Mesothelial cell of epicardium (in vitro differentiated cells): ENCODE measurements at places on chromosomes 6 and 20.

- H3K27ac ChIP-seq: no peak overlapping the region
- no peaks in the 10 kb centered on the region for H3K4me1 ChIP-seq
- H3K27me3 ChIP-seq: no peaks in the 10 kb centered on the region
- no peak overlapping the region for H3K4me3 ChIP-seq
- no peak for DNase-seq
These were observed 61.4 kb upstream of the MANEA start for GRCh38 chr6:95515975-95516374.

- peaks cover 16% of the 10 kb centered on the region for H3K36me3 ChIP-seq
- H3K27me3 ChIP-seq: no peaks in the 10 kb centered on the region
- no peak overlapping the region for H3K4me3 ChIP-seq
- H3K27ac ChIP-seq: peak overlapping the region; percentile 4
These were observed 119.9 kb downstream of the SOX4 start for GRCh38 chr6:21713481-21713880.

DNA sequence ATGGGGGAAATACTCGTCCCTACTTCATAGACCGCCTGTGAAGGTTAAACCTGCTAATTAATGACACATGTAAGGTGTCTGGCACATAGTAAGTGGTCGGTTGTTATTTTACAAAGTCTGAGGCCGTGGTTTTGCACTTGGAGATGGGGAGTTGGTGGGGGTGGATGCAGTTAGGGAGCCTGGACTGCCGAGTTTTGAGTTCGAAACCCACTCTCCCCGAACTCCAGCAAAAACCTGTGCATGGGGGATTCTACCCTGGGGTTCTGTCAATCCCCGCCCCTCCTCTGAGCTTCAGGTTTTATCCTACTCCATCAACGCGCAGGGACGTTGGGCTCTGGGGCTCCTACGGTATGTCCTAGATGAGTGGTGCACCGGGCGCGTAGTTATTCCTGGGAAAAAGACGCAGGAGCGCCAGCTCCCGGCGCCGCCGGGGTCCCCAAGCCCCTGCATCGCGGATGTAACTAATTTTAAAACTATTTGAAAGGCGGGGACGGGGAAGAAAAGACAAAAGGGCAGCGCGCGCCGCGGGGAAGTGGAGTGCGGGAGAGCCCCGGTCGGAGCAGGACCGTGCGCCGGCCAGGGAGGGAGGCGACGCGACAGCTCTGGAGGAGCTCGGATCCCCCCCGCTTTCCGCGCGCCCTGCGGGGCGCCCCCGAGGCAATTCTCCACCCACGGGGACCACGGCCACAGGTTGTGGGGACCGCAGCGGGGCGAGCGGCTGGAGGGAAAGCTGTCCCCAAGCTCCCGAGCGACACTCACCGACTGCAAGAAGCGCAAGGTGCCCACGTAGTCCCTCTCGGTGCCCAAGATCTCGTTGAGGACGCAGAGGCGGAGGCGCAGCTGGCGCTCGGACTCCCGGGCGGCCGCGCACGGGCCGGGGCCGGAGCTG lies 672 bp downstream of the PREX1 start:
- H3K4me1 ChIP-seq: peaks cover 31% of the 10 kb centered on the region
- H3K27ac ChIP-seq: peak overlapping the region; percentile 73
- H3K36me3 ChIP-seq: no peaks in the 10 kb centered on the region
- peak overlapping the region; percentile 81 for H3K4me3 ChIP-seq
- H3K27me3 ChIP-seq: peaks cover 75% of the 10 kb centered on the region

DNA sequence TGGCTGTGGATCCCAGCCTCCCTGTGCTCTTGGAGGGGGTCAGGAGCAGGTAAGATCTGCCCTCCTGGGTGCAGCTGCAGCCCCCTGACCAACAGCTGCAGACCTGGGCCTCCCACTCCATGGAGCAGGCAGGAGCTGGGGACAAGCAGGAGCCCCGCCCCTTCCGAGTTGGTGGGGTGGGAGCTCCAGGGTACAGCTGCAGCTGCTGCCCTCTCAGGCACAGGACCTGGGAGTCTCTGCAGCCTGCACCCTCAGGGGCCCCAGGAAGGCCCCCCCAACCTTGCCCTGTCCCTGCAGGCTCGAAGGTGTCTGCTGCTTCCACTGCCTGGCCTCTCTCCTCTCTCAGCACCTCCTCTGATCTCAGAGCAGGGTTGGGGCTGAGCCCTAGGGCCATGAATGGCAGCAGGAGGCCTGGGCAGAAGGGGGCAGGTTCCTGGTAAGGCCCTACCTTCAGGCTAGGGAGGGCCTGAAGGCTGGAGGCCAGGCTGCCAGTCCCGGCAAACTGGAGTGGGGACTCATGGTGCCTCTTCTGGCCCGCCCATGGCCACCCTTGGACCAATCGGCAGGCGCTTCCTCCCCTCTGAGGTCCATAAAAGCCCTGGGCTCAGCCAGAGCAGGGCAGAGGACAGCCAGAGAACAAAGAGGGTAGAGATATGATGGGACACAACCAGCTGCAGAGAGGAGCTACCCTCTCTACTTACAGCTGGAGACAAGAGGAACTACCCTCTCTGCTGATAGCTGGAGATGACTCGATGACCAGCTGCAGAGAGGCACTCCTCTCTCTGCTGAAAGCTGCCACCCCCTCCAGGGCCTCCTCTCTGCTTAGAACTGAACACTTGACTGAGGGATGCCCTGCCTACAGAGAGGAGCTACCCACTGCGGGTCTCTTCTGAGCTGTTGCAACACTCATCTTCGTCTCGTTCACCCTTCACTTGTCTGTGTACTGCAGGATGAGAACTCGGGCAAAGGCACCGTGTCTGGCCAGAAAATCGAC lies 7.8 kb upstream of the PACSIN1 start:
- peaks cover 8% of the 10 kb centered on the region for H3K4me1 ChIP-seq
- H3K27me3 ChIP-seq: no peaks in the 10 kb centered on the region
- no peak overlapping the region for H3K4me3 ChIP-seq
- DNase-seq: no peak
- H3K36me3 ChIP-seq: no peaks in the 10 kb centered on the region
- H3K27ac ChIP-seq: no peak overlapping the region

- peaks cover 7% of the 10 kb centered on the region for H3K4me1 ChIP-seq
- peaks cover 12% of the 10 kb centered on the region for H3K27me3 ChIP-seq
- H3K36me3 ChIP-seq: no peaks in the 10 kb centered on the region
- H3K4me3 ChIP-seq: peak overlapping the region; percentile 33
These were observed 21.1 kb upstream of the NOTCH4 start for GRCh38 chr6:32244946-32245398.

- no peaks in the 10 kb centered on the region for H3K27me3 ChIP-seq
- no peak overlapping the region for H3K27ac ChIP-seq
- no peak for DNase-seq
These were observed 262.5 kb downstream of the GJA1 start for GRCh38 chr6:121697921-121698320.

GRCh38 chr6:35176301-35177024 lies 35.3 kb upstream of the TCP11 start:
- H3K36me3 ChIP-seq: no peaks in the 10 kb centered on the region
- DNase-seq: no peak
- no peaks in the 10 kb centered on the region for H3K27me3 ChIP-seq

- H3K36me3 ChIP-seq: peaks cover 11% of the 10 kb centered on the region
- H3K27me3 ChIP-seq: no peaks in the 10 kb centered on the region
- H3K4me1 ChIP-seq: peaks cover 22% of the 10 kb centered on the region
- H3K27ac ChIP-seq: peak overlapping the region; percentile 40
These were observed 1.7 kb downstream of the SOD2 start for GRCh38 chr6:159691133-159691962.

- no peak overlapping the region for H3K27ac ChIP-seq
- H3K4me1 ChIP-seq: peaks cover 2% of the 10 kb centered on the region
- DNase-seq: peak; percentile 91
- peaks cover 61% of the 10 kb centered on the region for H3K27me3 ChIP-seq
- H3K36me3 ChIP-seq: no peaks in the 10 kb centered on the region
These were observed 32.5 kb downstream of the PRR18 start for GRCh38 chr6:166275714-166276166.
